ENCODE measurements at places on chromosomes 4 and X.

DNA sequence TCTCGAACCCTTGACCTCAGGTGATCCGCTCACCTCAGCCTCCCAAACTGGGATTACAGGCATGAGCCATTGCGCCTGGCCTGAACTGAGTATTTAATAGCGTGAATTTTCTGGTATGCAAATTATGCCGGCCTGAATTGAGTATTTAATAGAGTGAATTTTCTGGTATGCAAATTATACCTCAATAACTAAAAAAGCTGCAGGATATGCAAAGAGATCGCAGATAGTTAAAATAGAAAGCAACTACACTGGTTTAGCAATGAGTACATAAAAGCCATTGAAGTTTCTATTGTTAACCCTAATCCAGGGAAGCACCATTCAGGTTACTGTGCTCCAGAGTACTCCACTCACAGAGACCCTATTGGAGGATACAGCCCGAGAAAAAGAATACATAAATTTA, 22.8 kb downstream of the FBXW7 start:
- no peak for DNase-seq

DNA sequence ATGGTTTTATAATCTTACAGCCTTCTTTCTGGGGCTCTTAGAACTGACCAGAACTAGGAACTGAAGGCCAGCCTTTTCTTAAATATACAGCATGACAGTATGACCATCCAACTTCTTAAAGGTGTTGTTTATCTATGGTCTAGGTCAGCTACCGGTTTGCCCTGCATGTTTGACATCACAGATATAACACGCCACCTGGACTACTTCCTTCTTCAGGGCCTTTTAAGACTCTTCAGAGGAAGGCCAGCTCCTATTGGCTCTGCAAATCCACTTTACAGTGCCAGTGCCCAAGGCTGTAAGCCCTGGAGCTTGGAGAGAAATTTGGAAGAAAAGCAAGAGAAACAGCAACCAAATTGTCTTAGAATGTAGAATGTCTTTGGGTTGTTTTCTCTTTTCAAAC, 185.5 kb downstream of the MGST2 start:
- DNase-seq: no peak

DNA sequence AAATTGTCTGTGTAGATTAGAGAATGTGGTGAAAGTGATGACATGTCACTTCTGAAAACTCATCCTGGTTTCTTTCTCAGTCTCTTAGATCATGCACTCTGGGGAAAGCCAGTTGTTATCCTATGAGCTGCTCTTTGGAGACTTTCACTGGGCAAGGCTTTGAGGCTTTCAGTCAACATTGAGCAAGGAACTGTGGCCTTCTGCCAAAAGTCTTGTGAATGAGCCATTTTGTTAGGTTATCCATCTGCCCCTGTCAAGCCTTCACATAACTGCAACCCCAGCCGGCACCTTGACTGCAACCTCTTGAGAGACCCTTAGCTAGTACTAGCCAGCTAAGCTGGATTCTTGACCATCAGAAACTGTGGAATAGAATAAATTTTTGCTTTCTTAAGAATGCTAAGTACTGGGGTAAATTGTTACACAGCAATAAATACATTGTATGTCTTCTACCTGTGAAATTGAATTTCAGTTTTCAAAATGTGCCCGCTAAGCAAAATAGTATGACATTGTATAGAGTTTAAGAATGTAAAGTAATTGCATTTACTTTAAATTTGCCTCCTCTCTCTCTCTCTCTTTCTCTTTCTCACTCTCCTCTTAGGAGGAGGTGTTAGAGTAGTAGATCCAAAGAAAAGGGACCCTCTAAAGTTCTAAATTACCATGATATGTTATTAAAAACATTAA, 1273.0 kb downstream of the RAPGEF2 start:
- DNase-seq: no peak

DNA sequence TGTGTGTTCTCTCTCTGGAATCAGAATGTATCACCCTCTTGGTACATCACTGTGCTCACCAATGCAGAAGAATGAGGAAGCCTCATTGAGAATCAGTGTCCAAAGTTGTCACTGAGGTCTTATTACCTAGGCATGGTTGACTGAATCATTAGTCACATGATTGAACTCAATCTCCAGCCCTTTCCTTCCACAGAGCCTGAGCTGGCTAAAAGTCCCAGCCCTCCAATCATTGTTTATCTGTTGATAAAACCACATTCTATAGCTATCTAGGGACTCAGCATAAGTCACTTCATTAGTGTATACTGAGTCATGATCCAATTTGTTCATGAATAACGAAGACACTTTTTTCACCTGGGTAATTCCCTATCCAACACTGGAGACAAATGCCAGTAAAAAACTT, 396.8 kb downstream of the TRAM1L1 start:
- DNase-seq: no peak

- DNase-seq: no peak
Measured at GRCh38 chr4:80049813-80050534, 23.1 kb downstream of the ANTXR2 start.

- peak; percentile 30 for DNase-seq
Measured at GRCh38 chr4:10554694-10555093, 97.5 kb upstream of the ZNF518B start.

- DNase-seq: no peak
Measured at GRCh38 chr4:1939664-1940509, 68.7 kb downstream of the NSD2 start.

DNA sequence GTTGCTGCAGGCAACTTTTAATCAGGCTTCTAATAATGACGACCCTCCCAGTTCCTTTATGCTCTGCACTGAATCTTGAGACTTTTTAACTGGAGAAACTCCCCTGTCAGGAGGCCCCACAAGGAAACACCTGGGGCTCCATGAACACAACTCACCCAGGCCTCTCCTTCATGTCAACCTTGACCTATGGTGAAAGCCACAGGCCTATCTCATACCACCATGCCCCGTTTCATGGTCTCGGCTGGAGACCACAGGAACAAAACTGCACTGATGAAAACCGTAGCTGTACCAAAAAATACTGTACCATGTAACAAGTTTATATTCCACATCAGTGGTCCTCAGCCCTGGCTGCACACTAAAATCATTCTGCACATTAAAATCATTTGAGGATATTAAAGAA, 57.0 kb downstream of the ZNF827 start:
- DNase-seq: no peak

- no peak for DNase-seq
Measured at GRCh38 chrX:142251680-142252079, 46.6 kb upstream of the MAGEC2 start.

GRCh38 chr4:120769227-120769626, 153.3 kb downstream of the PRDM5 start:
- no peak for DNase-seq

GRCh38 chr4:183263787-183264386, 56.2 kb downstream of the CLDN22 start:
- DNase-seq: no peak

- no peak for DNase-seq
Measured at GRCh38 chr4:109041463-109042360, 260.7 kb downstream of the COL25A1 start.

DNA sequence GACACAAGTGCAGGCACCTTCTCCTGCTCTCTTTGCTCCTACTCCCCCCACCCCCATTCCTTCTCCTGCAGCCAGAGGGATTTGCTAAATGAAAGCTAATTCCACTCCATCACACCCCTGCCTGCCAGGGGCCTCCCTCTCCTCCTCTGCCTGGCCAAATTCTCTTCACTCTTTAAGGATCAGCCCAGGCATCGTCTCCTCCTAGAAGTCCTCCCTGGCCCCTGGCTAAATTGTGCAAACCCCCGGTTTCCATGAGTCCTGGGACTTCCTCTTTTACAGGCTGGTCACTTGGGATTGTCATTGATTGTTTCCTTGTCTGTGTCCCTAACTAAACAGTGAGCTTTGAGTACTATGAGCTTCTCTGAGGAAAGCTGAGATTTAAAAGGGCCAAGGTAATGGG, 8.7 kb upstream of the ABLIM2 start:
- DNase-seq: no peak

GRCh38 chr4:89704651-89705395, 132.1 kb downstream of the SNCA start:
- DNase-seq: no peak

DNA sequence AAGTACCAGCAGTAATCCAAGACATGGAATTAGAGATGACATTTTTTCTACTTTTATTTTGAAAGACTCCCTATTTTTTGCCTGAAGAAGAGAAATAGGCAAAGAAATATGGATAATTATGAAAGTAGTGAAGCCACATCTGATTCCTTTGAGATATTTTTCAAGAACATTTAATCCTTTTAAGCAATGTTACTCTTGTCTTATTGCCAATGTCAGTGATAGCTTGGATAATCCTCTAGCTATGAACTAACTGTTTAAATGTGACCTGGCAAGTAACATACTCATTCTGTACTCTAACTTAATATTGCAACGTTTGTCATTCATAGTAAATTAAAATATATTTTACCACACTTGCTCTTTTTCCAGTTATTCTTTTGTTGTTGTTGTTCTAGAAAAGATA, 181.3 kb downstream of the VEGFC start:
- no peak for DNase-seq

DNA sequence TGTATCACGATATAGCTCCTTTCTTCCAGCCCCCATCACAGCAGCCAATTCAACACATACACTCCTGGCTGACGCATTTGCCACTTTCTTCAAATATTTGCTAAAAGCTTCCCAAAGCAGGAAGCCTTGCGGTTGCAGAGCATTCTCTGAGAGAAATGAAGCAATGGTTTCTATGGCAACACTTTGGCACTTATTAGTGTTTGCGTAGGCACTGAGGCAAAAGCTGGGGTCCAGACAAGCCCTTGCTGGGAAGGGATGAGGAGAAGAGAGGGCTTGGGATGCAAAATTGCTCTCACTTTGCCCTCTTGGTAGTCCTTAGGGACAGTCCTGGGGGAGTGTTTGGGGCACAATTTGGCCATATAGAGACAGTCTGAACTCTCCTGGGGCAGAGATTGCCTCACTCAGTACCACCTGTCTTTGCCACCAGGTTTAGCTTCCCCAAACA, 55.0 kb upstream of the PAK3 start:
- DNase-seq: peak; percentile 32

DNA sequence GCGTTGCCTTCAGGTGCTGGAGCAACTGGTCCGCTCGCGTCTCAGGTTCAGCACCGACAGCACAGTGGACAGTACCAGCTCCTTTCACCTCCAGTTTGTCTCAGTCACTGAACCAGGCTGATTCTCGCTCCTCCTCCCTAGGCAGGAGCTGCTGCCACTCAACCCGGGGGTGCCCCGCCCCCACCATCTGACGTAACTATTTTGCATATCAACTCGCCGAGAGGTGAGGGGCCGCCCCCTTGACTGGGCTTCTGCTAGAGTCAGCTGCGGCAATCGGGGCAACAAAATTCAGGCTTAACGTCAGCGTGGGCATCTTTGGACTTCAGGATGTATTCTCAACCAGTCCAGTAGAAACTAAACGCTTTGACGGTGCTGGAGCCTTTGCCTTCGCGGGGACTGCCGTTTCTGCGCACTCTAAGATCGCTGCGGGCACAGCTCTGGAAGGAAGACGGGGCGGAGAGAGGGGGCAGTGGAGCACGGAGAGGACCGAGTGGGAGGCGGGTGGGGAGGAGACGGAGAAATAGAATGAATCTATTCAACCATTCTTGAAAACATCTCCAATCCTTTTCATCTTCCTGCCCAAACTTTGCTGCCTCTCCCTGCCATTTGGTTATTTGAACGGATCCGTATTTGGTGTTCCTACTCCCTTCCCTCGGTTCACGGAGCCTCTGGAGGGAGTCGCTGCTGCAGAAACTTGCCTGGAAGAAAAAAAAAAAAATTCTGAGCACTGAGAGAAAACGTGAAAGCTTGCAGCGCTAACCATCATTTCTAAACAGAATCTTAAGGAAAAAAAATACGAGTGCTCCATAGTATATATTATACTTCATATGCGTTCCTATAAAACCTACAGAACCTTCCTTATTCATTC, at the start of gene FSTL5:
Gene FSTL5 (minus strand): TSS at position 109 of the 868 bp plus-strand sequence. CDS start 52,604 bp downstream, outside the sequence.
- no peak for DNase-seq

DNA sequence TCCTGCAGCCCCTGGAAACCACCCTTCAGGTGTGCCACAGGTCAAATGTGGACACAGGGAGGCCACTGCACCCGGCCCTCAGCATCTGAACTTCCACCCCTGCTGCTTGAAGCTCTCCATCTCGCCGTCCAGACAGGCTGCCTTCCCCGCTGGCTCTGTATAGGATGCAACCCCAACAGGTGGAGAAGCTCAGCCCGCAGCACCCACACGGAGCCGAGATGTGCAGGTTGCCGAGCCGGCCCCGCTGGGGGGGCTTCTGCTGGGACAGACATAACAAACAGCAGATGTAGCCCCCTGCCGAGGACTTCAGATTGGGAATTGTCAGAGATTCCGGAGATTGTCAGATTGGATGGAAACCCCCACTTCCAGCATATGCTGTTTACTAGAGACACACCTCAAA, 20.5 kb downstream of the TMEM187 start:
- DNase-seq: no peak

DNA sequence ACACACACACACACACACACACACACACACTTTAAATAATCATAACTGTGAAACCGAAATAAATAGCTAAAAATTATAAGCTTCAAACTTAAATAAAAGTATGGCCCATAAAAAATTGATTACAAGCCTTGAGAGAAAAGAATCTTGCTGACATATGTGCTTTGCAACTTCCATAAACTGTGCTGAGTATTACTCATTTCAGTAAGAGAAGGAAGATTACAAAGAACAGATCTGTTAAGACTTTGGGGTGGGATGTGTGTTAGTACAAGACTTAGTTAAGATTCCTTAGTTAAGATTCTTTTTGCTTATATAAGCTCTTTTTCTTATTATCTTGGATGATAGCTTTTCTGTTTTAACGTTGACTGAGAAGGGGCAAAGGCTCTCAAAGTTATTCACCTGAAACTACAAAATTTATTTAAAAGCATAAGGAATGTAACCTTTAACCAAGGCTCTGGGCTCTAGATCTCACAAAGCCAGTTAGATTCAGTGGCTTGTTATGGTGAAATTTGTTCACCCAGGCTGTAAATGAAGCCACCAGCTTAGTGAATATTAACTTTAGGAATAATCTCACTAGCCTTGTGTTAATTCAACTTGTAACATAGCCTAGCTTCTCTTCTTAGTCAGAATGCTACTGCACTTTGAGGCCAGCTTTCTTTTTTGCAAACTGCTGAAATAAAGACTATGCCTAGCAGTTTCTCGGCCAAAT, 58.2 kb downstream of the ARSJ start:
- DNase-seq: no peak

DNA sequence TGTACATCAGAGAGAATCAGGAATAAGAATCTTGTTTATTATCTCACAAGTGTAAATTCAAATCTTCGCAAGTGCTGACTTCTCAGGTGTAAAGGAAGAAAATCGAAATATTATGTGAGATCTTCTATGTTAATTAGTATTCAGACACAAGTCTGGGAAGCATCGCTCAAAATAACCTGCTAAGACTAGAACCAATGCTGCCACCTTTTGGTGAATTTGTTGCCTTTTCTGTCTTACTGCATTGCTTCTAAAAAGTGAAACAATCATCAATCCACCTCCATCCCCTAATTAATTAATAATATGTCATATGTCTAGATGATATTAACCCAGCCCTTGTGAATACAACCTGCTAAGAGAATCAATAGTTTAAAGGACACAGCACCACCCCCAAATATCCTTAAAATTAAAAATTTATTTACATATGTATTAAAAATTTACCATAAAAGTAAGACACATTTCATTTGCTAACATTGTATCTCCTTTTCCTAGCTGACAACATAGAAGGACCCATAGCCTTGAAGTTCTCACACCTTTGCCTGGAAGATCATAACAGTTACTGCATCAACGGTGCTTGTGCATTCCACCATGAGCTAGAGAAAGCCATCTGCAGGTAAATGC, 3.5 kb downstream of the EPGN start:
- DNase-seq: peak; percentile 27

- no peak for DNase-seq
Measured at GRCh38 chr4:184101711-184102110, 116.0 kb downstream of the ENPP6 start.

- DNase-seq: no peak
Measured at GRCh38 chrX:71365356-71365874, 742 bp upstream of the TAF1 start.
